GM12891 (cell line): ENCODE measurements at places on chromosomes 6 and 20.

- DNase-seq, result no peak
Measured at GRCh38 chr20:35901678-35902544, 52.4 kb downstream of the SCAND1 start.

DNA sequence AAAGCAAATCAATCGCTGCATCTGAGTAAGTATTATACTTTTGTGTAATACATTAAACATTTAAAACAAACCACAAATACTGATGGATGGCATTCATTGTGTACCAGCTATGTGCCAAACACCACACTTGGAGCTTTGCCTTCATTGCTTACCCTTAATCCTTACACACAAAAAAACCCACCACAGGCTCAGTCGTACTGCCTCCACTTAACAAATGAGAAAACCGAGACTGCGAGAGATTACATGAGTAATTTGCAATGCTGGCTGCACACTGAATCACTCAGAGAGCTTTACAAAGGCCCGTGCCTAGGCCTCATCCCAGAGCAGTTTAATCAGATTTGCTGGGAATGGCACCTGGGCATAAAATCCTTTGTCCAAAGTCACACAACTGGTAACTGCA, 130.5 kb downstream of the EDN1 start:
- DNase-seq, result no peak

GRCh38 chr6:72619883-72620696, 1.8 kb upstream of the KCNQ5 start:
- DNase-seq, result peak; percentile 32

DNA sequence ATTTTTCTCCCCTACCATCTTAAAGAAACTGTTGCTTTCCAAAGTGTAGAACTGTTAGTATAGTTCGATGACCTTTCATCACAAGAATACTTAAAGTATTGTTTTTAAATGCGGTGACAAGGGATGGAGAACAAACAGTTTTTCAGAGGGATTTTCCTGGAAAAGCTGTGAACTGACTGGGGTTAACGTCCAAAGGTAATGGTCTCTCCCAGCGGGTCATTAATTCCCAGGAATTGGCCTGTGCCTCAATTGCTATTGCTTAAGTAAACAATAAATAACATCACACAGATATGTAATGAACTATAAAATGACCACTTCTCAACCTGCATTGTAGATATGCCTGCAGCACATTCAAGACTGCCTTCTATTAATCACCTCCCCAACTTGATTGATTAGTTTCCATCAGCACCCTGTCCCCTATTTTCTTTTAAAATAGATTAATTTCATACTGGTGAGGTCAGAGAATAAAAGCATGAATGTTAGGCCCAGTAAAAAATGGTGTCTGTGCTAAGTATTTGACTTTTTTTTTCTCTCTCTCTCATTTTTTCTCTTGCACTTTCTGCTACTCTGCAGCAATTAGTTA, 268.2 kb downstream of the SAMD5 start:
- no peak for DNase-seq

GRCh38 chr20:3404402-3404801, 3.1 kb downstream of the DNAAF9 start:
- no peak for DNase-seq
